ENCODE measurements at places on chromosomes 2 and 18.

GRCh38 chr2:88924533-88924932, 233.1 kb downstream of the RPIA start:
- DNase-seq, result no peak

- no peak for DNase-seq
These were observed 49.0 kb downstream of the MAP2 start for GRCh38 chr2:209472871-209473270.

- no peak for DNase-seq
These were observed 773.3 kb upstream of the SLC39A10 start for GRCh38 chr2:194883711-194884110.

GRCh38 chr2:221123396-221123795, 448.7 kb downstream of the EPHA4 start:
- no peak for DNase-seq

GRCh38 chr2:71597756-71598155, 144.4 kb downstream of the DYSF start:
- no peak for DNase-seq

DNA sequence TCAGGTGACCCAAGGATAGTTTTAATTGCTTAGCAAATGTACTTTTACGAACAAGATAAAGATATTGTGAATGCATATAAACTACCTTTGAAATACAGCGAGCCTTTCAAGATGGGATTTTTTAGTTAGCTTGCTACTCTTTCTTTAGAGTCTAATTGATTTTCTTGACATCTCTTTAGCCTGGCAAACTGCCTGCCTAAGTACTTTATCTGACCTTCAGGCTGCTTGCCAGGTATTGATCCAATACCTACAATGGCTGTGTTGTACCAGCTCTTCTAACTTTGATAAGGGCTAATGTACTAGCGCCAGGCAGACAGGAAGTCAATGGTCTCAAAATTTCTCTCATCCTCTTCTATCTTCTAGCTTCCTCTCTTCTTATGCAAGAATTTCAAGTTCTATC, 414.4 kb upstream of the ACVR2A start:
- DNase-seq, result no peak

DNA sequence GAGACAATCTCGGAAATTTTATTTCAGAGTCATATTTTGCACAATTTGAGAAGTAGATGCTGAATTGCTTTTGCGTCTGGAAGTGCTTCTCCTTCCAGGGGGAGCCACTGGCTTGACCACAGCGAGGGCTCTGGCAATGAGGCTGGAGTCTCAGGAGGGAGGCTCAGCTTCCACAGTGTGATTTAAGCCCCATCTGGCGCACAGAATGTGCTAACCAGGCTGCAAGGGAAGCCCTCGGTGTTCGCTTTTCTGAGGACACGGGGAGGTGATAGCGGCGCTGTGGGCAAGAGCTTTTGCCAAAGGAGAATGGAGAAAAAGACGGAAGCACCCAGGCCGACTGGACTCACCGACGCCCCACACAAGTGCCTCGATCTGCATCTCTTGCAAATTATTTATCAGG, 52.4 kb downstream of the ADI1 start:
- DNase-seq, result no peak

- no peak for DNase-seq
These were observed 135.9 kb downstream of the TPGS2 start for GRCh38 chr18:36692921-36693332.

GRCh38 chr2:237631007-237631785, 3.8 kb downstream of the LRRFIP1 start:
- no peak for DNase-seq

GRCh38 chr2:20663196-20664070, 3.5 kb upstream of the GDF7 start:
- no peak for DNase-seq

DNA sequence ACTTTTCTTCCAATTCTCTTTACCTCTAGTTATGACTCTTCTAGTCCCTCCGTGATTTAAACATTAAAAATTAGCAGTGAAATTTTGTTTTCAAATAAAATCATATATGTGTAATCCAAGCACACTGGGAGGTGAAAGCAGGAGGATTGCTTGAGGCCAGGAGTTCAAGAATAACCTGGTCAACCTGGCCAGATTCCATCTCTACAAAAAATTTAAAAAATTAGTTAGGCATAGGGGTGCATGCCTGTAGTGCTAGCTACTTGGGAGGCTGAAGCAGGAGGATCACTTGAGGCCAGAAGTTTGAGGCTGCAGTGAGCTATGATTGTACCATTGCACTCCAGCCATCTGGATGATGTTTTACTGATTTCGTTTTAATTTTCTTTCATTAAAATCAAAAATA, 7.0 kb upstream of the VSNL1 start:
- no peak for DNase-seq

GRCh38 chr18:58615140-58616132, 13.5 kb downstream of the ALPK2 start:
- DNase-seq, result peak; percentile 33

GRCh38 chr2:107721586-107721985, 105.1 kb upstream of the RGPD4 start:
- no peak for DNase-seq

DNA sequence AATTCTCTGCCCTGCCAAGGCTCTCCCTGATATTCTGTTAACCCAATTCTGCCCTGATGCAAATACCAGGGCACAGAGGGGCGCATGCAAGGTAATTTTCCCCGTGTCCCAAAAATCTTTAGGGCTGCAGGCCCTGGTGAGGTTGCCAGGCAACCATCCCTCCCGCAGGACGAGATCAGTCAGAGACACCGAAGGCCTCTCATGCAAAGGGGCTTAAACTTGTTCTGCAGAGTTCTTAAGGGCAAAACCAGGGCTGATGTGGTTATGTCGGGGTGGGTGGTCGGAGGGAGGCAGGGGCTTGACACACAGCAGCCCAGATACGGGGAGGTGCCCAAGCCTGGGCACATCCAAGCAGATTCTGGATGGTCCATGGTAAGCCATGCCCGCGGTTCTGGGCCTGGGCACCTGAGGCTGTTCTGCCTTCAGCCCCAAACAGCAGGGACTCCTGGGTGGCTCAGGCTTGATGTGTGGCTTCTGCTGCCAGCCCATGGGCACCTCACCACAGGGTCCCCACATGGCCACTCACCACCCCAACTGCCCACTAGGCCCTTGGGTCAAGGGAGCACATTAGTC, 27.2 kb downstream of the STEAP3 start:
- no peak for DNase-seq

GRCh38 chr2:217943446-217944321, 59.1 kb downstream of the TNS1 start:
- DNase-seq, result no peak

DNA sequence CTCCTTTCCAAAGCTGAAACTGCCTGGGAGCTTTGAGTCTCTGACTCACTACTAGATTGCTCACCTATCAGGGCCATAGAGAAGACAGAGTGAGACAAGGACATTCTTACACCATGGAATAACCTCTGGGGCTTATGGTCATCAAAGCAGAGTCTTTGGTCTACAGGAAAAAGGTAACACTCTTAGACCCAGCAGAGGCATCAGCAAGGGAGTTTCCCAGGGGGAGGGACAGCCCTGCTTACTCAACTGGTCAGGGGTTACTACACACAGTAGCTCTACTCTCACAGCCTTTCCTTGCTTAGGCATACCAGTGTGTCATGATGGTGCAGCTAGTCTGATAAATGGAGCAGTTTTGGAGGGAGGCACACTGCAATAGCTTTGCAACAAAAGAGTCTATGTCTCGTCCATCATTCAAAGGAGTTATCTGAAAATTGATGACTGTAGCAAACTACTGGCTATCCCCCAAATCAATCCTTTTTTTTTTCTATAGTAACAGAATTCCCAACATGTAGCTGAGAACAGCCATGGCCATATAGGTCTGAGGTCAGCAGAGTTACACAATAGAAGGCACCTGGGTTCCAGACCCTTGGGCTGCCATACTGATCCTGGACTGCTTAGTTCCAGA, 22.4 kb upstream of the CD28 start:
- no peak for DNase-seq

GRCh38 chr18:13623348-13623747, 103.0 kb downstream of the FAM210A start:
- DNase-seq, result no peak

DNA sequence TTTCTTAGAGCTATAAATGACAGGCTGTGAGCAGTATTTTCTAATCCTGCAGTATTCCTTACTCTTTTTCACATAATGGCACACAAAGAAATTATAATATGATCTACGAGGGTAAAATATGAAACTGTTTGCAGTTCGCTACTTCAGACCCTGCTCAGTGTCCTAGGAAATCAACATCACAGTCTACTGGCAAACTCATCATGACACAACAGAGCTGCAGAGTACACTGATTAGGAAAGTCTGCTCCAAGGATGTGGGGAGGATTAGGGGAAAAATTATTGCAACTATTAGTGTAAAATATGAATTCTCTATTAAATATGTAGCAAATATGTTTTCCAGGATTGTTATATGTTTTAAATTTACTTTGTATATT, 149.2 kb upstream of the REG3G start:
- DNase-seq, result no peak

GRCh38 chr2:57962861-57963260, 83.7 kb upstream of the VRK2 start:
- no peak for DNase-seq

- DNase-seq, result no peak
These were observed 28.6 kb downstream of the DNMT3A start for GRCh38 chr2:25312958-25313710.

DNA sequence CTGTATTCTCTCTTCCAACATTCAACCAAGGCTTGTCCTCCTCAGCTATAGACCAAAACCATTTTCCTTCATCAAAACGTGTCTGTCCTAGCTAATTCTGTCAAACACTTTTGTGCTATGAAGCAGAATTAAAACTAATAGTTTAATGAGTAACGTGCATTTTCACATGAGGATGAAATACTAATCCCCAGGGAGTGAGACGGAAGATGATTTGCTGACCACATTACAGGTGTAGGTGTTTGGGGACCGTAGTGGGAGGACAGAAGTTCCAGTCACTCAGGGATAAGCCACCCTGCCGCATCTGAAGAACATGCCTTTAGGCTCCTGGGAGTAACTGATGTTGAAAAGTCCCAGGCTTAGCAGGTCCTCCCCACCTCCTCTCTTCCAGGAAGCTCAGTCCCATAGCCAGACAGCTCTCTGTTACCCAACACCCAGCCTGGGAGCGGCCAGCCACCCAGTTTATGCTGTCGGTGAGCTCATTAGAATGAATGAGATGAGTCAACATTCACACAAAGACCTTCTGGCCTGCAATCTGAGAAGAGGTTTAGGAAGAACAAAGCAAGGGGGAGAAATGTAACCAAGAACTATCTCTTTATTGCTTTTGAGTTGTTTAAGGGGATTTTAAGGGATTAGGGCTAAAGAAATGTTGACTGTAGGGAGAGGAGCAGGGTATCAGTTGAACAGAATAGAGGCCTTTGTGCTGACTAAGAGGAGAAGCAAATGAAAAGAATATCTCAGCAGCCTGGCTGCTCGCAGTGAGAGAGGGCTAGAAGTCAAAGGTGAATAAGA, 122.5 kb downstream of the FOXI3 start:
- no peak for DNase-seq

DNA sequence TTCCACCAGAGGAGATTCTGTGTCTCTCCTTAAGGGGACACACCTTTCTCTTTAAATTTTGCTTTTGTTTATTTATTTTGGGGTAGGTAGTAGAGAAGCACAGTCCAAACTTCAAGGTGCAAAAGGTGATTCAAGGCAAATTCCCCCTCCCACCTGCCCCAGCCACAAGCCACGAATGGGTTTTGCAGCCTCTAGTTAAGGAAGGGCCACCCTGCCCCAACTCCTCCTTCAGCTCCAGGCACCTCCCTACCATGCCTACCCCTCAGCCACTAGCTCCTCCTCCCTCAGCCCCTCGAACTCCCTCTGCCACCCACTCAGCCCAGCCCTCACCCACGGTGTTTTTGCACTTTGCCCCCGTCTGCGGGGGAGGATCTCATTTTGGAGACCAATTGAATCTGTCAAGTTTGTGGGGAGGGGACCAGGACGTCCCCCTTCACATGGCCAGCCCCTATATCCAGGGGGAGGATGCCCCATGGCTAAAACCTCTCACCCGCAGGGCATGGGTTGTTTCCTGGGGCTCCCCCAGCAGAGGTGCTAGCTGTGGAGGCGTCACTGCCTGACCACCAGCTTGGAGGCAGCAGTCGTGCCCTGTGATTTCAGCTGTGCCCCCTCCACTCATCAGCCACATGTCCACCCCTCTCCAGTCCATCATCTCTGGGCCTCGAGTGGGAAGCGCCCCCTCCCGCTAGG, 4.5 kb downstream of the HAAO start:
- DNase-seq, result no peak

DNA sequence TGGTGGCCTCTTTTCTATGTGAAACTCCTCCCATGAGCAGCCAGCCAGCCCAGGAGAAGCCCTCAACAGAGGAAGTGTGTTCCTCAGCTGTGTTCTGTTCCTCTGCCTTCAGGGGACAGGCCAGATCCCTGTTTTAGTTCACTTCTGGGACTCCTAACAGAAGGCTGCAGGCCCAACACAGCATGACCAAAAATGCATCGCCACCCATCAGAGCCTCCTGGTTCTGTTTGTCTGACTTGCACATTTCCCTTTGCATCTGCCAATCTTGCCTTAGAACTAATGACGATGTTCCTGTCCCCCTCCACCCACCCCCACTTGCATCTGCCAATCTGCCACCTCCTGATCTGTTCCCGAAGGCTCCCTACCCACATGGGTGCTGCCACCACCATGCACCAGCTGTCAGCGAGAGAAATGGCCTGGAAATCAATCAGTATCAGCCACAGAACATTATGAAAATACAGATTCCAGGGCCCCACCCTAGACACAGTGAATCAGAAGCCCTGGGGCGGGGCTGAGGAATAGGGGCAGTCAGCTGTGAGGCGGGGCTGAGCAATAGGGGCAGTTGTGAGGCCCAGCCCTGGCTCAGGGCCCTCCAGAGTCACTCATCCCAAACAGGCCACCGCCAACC, 51.0 kb downstream of the FAM168B start:
- DNase-seq, result no peak

DNA sequence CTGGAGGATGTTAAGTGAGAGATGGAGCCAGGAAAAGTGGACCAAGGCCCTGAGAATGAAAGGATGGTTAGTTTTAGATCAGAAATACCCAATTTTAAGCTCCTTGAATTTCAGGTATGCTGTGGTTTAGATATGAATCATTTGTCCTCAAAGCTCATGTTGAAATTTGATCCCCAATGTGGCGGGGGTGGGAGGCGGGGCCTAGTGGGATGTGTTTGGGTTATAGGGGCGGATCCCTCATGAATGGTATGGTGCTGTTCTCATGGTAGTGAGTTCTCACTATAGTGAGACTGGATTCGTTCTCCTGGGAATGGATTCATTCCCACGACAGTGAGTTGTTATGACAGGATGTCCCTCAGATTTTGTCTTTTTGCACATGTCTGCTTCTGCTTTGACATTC, 11.4 kb downstream of the MYO5B start:
- DNase-seq, result no peak

DNA sequence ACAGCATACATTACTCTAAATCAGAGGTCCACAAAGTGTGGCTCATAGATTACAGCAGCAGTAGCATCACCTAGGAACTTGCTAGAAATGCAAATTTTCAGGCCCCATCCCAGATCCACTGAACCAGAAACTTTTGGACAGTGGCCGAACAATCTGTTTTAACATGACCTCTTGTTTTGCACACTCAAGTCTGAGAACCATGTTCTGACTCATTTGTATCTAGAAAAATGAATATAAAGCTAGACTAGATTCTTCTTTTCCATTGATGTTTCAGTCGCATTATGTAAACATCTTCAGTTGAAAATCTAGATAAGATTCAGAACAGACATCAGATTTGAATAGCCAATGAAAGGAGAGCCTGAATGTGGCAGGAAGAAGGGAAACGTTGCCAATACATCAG, 608.8 kb downstream of the LRP1B start:
- DNase-seq, result no peak
